Left forelimb (tissue), 1 donor: ENCODE measurements at places on chromosomes 4 and X.

DNA sequence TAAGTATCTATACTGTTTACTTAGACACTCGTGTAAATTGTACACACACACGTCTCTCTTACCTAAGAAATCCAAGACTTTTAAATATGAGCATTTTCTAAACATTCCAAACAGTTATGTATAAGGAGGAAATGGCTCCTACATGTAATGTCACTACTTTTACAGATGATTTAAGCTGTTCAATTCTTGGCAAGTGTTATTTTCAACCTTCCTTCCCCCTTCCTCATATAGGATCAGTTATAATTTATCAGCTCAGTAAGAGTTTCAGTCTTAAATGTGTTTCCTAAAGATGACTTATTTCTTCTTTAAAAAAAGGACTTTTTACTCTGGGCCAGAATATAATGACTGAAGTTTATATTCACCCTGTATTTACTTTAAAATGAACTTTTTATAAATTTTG is 601.1 kb downstream of the ANKRD50 start:
- DNase-seq, result no peak

GRCh38 chr4:1237981-1238675 is 10.8 kb downstream of the CTBP1 start:
- DNase-seq, result peak; percentile 40

- no peak for DNase-seq
Measured at GRCh38 chr4:151905197-151905596, 144.4 kb upstream of the GATB start.

DNA sequence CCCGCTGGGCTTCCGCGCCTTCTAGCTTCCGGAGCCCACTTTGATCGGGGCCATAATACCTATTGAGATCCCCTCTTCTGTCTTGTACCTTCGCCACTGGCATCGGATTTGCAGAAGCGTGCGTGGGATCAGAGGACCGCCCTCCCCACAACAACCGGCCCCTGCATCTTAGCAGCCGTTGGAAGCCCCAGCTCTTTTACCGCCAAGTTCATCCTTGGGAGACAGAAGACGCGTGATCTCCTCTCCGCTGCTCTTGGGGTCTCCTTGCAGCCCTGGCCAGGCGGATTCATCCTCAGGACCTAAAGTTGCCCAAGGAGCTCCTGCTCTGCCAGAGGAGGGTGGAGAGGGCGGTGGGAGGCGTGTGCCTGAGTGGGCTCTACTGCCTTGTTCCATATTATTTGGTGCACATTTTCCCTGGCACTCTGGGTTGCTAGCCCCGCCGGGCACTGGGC is 1.6 kb downstream of the SLIT2 start:
- peak; percentile 67 for DNase-seq

DNA sequence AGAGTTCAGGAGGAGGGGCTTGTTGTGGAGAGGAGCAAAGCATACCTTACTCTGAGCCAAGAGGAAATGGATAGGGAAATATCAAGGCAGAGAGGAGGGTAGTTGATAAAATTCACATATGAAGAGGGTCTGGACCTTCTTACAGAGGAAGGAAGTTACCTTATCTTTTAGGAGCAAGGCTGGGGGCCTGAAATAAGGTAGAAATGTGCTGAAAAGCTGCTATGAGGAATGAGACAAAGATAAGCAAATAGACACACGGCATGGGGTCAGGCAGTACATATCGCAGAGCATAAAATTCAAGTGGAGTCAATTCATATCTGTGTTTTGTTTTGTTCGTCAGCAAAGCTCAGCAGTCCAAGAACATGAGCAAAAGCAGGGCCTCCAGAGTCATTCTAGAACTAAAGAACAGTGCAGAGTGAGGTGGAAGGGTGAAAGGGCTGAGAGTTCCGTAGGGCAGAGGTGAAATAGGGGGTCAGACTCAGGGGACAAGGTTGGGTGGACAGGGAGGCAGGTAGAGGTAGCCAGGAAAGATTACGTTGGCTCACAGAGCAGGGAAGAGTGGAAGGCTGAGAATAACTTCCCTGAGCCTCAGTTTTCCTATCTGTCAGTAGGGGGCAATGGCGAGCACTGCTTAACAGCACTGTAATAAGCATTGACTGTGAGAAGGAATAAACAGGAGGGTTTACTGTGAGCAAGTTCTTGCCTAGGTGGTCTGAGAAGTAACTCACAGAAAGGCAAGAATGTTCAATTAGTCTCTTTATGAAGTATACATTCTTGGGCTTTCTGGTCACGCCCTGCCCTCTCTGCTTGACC is 9.2 kb downstream of the VSIG4 start:
- no peak for DNase-seq

DNA sequence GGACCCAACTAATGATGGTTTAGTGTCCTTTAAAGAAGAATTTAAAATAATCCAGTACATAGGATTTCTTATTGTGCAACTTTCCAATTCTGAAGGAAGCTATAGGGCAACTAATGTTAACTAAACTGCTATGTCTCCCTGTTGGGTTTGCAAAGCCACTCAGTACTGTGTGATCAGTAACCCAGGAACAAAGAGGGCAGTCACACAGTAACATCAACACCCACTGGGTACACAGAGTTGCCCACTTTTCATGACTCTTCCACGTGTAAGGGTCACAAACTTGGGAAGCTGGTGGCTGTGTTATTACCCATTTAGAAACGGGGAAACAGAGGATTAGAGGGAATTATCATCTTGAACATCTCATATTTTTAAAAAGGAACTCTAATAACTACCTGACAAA is 555.0 kb upstream of the DIPK2B start:
- no peak for DNase-seq

GRCh38 chr4:147312376-147313046 is 168.4 kb upstream of the EDNRA start:
- DNase-seq, result no peak

- DNase-seq, result no peak
Measured at GRCh38 chr4:119794681-119795080, 166.1 kb upstream of the PDE5A start.

- no peak for DNase-seq
Measured at GRCh38 chr4:42018451-42018850, 28.1 kb downstream of the SLC30A9 start.

- no peak for DNase-seq
Measured at GRCh38 chr4:132026816-132027215, 1122.3 kb upstream of the PCDH10 start.

DNA sequence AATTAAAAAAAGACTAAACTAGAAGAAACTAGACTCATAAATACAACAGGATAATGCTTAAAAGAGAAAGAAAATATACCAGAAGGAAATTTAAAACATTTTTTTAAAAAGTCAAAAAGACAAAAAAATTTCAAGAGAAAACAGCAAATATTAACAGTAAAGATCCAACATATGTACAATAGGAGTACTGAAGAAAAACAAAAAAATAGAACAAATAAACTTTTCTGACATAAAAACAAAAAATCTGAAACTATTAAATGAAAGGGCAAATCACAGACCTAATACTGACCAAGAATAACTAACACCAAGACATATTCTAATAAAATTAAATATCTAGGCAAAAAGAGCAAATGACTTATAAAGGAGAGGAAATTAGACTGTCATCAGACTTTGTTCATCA is 11.5 kb downstream of the DNAJB14 start:
- no peak for DNase-seq

DNA sequence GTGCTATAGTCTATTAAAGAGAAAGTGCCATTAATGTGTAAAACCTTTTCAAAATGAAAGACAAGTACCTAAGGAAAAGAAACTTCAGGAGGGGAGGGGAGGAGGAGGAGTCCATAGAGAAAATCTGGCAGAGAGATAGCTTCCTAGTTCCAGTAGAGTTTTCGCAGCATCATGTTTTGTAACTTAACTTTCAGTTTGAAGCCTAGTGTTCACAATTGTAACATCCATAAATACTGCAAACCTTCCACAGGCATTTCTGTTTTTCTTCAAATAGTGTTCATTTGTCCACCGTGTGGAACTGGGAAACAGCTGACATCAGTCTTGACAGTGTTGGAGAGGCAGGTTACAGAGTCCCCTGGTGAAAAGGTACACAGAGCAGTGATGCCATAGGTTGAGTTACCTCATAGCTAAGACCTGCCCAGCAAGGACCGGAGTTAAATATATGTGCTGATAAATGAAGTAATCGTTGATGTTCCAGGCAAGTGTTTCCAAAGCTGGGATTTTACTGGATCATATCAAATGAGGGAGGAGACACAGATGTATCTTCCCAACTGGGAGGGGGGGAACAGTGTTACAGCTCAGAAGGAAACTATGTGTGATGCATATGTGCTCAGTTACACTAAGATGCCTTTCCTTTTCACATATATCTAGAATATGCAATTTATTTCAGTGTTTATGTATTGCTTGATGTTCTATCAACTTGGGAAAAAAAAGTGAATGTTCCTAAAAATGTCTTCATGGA is 369.5 kb upstream of the FAM241A start:
- no peak for DNase-seq

DNA sequence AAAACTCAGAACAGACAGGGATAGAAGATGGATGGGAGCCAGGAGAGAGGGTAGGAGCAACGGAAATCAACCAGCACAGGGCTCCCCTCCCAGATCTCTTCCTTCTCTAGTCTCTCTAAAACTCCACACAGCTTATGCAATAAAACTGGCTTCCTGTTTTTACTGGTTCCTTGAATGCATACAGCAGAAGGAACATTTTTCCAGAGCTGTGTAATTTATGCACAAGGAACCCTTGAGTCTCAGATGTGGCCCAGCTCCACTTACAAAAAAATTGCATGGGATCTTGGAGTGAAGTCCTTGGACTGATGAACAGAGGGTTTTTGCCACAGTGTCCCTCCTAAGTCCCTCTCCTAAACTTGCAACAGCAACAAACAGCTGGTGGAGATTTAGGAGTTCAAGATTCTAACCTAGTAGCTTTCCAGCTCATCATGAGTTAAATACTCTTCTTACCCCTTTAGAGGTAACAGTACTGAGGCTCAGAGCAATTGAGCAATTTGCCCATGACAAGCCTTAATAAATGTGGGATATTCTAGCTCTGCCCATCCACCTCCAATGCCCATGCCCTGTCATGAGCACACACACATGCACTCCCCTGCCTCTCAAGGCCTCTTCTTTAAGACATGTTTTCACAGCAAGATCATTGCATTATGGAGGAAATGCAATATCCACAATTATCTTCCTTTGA is 18.4 kb upstream of the CC2D2A start:
- no peak for DNase-seq

DNA sequence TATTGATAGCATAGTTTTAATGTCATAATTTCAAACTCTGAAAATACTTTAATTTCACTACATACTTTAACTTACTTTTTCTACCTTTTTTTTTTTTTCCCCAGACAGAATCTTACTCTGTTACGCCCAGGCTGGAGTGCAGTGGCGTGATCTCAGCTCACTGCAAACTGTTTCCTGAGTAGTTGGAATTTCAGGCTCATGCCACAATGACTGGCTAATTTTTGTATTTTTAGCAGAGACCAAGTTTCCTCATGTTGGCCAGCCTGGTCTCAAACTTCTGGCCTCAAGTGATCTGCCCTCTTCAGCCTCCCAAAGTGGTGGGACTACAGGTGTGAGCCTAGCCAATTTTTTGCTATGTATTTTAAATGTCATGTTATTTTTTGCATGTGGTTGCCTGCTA is 741.6 kb downstream of the TRAM1L1 start:
- no peak for DNase-seq

- no peak for DNase-seq
Measured at GRCh38 chrX:153686711-153687110, 1.0 kb upstream of the SLC6A8 start.

DNA sequence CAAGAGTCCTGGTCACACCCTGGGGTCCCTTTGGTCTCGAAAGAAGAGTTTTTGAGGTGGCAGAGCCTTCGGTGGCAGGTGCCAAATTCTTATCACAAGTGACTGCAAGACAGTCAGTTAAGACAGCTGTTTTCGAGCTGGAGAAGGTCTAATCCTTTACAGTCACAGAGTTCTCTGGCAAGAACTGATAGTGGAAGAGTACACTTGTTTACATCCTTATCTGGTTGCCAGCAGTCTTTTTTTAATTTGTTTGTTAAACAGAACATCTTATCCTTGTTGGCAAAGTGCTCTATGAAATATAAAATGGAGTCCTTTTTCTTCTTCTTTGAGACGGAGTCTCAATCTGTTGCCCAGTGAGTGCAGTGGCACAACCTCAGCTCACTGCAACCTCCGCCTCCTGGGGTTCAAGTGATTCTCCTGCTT is 50.4 kb upstream of the ELOVL6 start:
- DNase-seq, result no peak

DNA sequence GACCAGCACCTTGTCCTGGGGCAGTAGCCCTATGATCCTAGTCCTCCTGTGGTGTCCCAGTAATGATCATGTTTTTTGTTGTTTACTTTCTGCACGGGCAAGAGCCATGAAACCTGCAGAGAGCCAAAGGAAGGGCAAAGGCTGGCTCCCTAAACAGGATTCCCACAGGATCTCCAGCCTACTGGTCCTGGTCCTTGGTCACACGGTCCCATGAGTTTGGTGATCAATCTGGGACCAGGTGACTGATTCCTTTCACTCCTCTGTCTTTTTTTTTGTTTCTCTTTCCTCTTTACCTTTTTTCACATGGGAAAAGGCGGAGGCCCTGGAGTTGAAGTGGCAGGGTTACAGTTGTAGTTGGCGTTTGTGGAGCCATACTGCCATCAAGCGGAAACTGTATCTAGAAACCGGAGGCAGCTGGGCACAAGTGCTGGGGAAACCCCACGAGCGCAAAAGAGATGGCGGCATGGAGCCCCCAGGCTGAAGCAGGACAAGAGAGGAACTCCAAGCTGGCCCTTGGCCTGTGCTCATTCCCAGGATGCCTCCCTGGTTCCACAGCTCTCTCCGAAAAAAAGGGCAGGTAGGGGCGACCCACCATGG is 34.6 kb downstream of the NBDY start:
- no peak for DNase-seq

DNA sequence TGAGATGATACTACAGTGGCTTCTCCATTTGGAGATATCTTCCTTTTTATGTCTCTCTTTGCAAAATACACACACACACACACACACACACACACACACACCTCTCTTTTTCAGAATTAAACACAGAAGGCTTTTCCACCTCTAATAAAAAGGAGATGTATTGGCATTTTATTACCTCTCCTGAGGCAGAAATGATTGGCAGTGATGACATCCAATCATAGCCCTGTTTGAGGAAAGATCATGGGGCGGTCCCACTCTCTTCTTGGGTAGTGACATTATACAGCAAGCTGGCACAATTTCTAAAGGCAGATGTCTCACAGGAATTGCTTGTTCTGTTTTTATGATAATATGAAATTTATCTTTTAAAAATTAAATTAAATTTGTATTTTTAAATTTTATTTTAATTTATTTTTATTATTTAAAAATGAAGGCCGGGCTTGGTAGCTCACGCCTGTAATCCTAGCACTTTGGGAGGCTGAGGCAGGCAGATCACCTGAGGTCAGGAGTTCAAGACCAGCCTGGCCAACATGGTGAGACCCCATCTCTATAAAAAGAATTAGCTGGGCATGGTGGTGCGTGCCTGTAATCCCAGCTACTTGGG is 15.6 kb downstream of the CHRNA9 start:
- no peak for DNase-seq

DNA sequence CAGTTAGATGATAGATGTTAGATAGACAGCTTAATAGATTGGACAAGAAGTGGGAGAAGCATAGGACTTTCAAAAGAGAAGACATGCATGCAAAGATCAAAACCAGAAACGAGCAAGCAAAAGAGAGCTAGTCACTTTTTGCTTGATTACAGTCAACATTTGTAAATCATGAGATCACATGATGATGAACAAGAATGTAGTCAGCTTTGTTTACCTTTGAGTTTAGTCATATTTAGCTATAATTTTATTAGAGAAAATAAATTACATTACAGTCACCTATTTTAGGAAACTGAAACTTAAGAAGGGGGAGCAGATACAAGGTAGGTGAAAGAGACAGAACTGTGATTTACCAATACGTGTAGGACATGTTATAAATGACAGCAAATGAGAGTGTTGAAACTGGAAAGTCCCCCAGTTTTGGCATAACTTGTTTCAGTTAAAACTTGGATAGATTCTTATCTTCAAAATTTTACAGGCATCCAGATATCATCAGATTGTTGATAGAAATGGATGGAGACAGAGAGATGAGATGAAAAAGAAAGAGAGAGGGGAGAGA is 1083.1 kb upstream of the PCDH10 start:
- no peak for DNase-seq
